Neural progenitor cell (in vitro differentiated cells): ENCODE measurements at places on chromosomes 11 and 22. TPM values are rescaled to one million over a fixed set of nuclear protein-coding genes. Genes with fewer than 3 reads are reported as not detected.

DNA sequence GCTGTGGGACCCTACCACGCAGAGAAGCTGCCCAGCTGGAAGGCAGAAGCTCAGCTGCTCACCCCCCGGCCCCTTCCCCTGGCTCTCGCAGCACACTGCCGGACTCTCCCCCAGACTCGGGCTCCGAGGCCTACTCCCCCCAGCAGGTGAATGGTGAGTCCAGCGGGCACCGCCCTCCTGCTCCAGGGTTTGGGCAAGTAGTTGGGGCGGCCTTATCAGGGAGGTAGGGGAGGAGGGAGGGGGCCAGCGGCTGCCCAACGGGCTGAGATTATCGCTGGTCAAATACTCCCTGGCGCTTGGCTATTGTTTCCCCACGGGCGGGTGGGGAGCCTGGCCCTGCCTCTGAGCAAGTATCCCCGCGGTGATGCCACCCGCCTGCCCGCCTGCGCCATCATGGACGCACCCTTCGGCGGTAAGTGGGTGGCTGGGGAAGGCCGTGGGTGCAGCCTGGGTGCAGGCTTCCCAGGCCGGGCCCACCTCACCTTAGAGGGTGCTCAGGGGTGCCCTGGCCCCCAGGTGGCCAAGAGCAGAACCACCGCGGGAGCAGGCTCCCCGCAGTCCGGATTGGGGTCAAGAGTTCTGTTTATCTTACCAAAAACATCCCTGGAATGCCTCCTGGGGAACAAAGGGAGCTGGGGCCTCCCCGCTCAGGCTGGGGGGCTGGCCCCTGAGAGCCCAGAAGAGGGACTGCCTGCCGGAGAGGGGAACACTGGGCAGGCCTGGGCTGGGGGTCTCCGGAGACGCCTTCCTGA lies 16.9 kb downstream of the MYRF start:
- no peak overlapping the region for H3K27ac ChIP-seq
- no peaks in the 10 kb centered on the region for H3K27me3 ChIP-seq
- peaks cover 14% of the 10 kb centered on the region for H3K4me1 ChIP-seq
- H3K36me3 ChIP-seq: no peaks in the 10 kb centered on the region

- peaks cover 6% of the 10 kb centered on the region for H3K4me1 ChIP-seq
- no peak for DNase-seq
- no peak overlapping the region for H3K27ac ChIP-seq
- H3K36me3 ChIP-seq: no peaks in the 10 kb centered on the region
- no peak overlapping the region for H3K4me3 ChIP-seq
These were observed 5.3 kb upstream of the ACR start for GRCh38 chr22:50732681-50733080.

The TREH gene
- not detected in 2 replicates for total RNA-seq

The TRPM5 gene
- total RNA-seq: 0.34 TPM in 1 of 2 replicates, not detected in the other

The HIC2 gene
- total RNA-seq: 14.3 and 30.2 TPM in 2 replicates
